M059J (cell line): ENCODE measurements at places on chromosomes 6 and 20. TPM values are rescaled to one million over a fixed set of nuclear protein-coding genes. Genes with fewer than 3 reads are reported as not detected.

- DNase-seq = no peak
Measured at GRCh38 chr20:3101737-3102574, 17.4 kb upstream of the AVP start.

GRCh38 chr6:156396791-156397418, 380.3 kb upstream of the ARID1B start:
- DNase-seq = no peak

- DNase-seq = peak; percentile 69
Measured at GRCh38 chr6:109455437-109456110, at the start of gene MICAL1. TSS of gene MICAL1 (minus strand) at chr6:109455772. CDS start at chr6:109454196, 1,576 bp downstream.

DNA sequence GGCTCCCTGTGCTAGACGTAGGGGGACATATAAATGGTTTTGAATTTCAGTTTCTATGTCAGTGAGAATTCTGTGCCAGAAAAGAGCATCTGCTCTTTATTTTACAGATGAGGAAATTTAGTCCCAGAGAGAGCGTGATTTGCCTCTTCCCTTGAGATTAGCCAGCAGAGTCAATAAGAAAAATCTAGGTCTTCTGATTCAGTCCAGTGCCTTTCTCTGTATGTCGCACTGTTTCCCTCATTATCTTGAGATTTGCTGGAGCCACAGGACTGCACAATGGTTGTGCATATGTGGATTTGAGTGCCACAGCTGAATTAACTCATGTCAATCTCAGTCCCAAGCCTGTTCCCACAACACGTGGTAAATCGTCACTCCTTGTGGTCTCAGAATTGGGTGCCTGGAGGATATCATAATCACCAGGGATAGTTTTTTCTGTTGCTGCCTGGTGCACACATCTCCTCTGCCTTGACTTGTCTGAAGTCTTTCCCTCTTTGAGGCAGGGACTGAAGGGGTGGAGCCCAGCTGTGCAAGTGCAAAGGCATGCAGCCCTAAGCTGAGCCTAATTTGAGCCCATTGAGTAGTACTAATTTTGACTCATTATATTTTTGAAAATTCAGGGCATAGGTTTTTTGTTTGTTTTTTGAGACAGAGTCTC, 276.7 kb downstream of the SOX4 start:
- no peak for DNase-seq

GRCh38 chr20:24359321-24360027, 110.0 kb upstream of the SYNDIG1 start:
- DNase-seq = no peak

- no peak for DNase-seq
Measured at GRCh38 chr6:41037107-41037900, 1.7 kb downstream of the UNC5CL start.

GRCh38 chr20:62409931-62410745, 3.1 kb upstream of the CABLES2 start:
- peak; percentile 76 for DNase-seq

ABCF1 gene
- 56.3 and 95.3 TPM in 2 replicates for total RNA-seq

GNMT gene
- 0.54 TPM in 1 of 2 replicates, not detected in the other for total RNA-seq

APOM gene
- total RNA-seq = 3.7 and 6.9 TPM in 2 replicates
